Sigmoid colon (tissue), 7 donors: ENCODE measurements at places on chromosomes 5 and 9. TPM values are rescaled to one million over a fixed set of nuclear protein-coding genes. Genes with fewer than 3 reads are reported as not detected.

DNA sequence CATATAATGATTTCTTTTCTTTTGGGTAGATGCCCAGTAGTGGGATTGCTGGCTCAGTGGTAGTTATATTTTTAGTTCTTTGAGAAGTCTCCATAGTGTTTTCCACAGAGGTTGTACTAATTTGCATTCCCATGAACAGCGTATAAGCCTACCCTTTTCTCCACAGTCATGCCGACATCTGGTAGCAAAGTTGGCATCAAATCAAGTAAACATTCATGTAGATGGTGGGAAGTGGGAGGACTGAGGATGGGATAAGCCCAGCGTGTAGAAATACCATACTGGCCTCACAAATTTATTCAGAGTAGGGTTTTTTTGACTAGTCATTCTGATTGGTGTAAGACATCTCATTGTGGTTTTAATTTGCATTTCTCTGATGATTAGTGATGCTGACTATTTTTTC lies 115.4 kb downstream of the EGFLAM start:
- H3K27ac ChIP-seq, result no peak overlapping the region
- no peaks in the 10 kb centered on the region for H3K27me3 ChIP-seq
- no peak for DNase-seq
- H3K4me3 ChIP-seq, result no peak overlapping the region

- peaks cover 5% of the 10 kb centered on the region for H3K36me3 ChIP-seq
- H3K4me3 ChIP-seq, result no peak overlapping the region
- H3K27ac ChIP-seq, result peak overlapping the region; percentile 88
- no peaks in the 10 kb centered on the region for H3K27me3 ChIP-seq
Measured at GRCh38 chr9:76887951-76888350, 18.0 kb downstream of the PRUNE2 start.

DNA sequence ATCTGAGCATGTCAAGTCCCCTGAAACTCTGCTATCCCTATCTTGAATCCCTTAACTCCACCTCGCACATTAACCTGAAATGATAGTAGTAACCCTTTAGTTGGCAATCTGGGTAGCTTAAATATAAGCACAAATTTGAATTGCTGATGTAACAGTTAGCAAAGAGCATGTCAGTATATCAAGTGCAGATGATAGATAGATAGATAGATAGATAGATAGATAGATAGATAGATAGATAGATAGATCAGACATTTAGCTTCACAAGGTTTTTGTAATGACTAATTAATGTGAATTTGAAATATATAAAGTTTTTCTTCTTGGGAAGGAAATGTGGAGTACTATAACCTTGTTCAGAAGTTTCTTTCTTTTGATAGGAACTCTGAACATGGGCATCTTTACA lies 30.4 kb upstream of the KIF2A start:
- H3K36me3 ChIP-seq, result no peaks in the 10 kb centered on the region
- no peak overlapping the region for H3K4me3 ChIP-seq
- H3K27me3 ChIP-seq, result no peaks in the 10 kb centered on the region

DNA sequence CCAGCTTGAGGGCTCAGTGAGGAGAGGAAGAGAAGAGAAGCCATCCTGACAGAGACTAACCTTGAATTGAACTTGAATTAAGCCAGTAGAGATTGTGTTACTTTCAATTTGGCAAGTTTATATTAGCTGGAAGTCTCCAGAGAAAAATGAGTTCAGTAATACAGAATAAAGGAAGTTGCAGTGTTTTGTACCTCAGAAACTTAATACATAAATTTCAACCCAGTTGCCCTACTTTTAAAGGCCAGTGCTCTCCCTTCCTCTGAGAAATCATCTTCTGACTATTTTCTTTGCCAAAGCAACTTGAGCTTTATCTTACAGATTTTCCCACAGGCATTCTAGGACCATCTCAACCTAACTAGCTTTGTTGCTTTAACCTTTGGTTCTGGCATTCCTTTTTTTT lies 231.0 kb upstream of the GAS1 start:
- H3K4me3 ChIP-seq, result no peak overlapping the region
- H3K27ac ChIP-seq, result no peak overlapping the region
- no peaks in the 10 kb centered on the region for H3K4me1 ChIP-seq
- no peaks in the 10 kb centered on the region for H3K27me3 ChIP-seq

DNA sequence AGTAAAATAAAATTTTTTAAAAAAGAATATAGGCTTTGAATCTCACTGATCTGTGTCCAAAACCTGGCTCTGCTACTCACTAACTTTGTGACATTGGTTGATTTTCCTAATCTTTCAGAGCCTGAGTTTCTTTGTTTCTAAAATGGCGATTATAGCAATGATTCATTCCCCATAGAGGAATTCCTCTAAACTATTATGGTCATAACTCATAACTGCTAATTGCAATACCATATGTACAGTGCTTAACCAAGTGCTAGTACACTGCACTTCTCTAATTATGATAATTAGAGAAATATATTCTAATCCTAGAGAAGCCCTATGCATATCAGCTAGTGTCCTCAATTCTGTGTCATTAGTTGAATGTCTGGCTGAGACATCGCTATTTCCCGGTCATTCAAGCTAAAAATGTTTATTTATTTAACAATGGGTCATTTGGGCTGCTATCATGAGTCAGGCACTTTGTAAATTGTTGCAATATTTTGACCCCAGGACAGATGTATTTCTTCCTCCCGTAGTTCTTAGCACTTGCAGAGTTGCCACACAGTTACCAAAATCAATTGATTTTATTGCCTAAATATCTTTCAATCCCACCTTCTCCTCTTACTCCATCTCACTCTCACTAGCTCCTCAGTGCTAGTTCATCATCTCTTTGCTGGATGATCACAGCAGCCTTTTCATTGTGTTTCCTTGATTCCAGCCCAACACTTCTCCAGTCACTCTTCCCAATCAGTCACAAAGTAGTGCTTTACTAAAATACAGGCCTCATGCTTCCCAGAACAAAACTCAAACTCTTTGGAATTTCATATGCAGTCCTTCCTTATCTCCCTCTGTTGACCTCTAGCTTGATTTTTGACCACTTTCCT lies 200.9 kb upstream of the PAPPA start:
- DNase-seq, result no peak
- no peaks in the 10 kb centered on the region for H3K36me3 ChIP-seq

Gene CCDC192
- not detected for total RNA-seq

Gene EIF4E1B
- total RNA-seq, result not detected

- H3K4me3 ChIP-seq, result no peak overlapping the region
- H3K27me3 ChIP-seq, result no peaks in the 10 kb centered on the region
- H3K4me1 ChIP-seq, result peaks cover 24% of the 10 kb centered on the region
Measured at GRCh38 chr9:134739660-134739968, 98.0 kb downstream of the COL5A1 start.

DNA sequence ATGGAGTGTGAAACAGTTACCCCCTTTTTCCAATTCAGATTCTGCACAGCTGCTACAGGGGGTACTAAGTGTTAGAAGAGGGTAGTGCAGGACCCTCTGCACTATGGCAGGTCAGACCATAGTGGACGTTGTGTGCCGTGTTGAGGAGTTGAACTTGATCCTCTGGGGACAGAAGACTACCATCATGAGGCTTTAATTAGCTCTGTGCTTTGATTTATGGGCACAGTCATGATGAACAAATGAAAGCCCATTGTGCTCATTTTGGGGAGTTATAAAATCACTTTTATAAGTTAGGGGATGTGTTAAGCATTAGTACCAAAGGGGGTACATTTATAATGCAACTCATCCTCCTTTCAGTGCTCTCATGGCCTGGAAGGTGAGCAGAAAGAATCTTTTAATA lies 62.7 kb downstream of the ZSWIM6 start:
- H3K27me3 ChIP-seq, result no peaks in the 10 kb centered on the region
- no peak overlapping the region for H3K4me3 ChIP-seq
- DNase-seq, result no peak
- peaks cover 23% of the 10 kb centered on the region for H3K4me1 ChIP-seq
- H3K36me3 ChIP-seq, result peaks cover 5% of the 10 kb centered on the region

GRCh38 chr9:133956520-133957076 lies 35.5 kb downstream of the VAV2 start:
- H3K36me3 ChIP-seq, result no peaks in the 10 kb centered on the region
- no peak for DNase-seq
- no peak overlapping the region for H3K4me3 ChIP-seq
- H3K27ac ChIP-seq, result peak overlapping the region; percentile 38

Gene STPG3
- total RNA-seq, result not detected

GRCh38 chr5:61232490-61233050 lies 70.3 kb upstream of the SMIM15 start:
- no peaks in the 10 kb centered on the region for H3K27me3 ChIP-seq
- H3K4me3 ChIP-seq, result no peak overlapping the region
- no peak overlapping the region for H3K27ac ChIP-seq
- H3K4me1 ChIP-seq, result no peaks in the 10 kb centered on the region
- H3K36me3 ChIP-seq, result no peaks in the 10 kb centered on the region

- no peak overlapping the region for H3K27ac ChIP-seq
- H3K4me3 ChIP-seq, result no peak overlapping the region
- no peaks in the 10 kb centered on the region for H3K4me1 ChIP-seq
- H3K27me3 ChIP-seq, result no peaks in the 10 kb centered on the region
- peaks cover 67% of the 10 kb centered on the region for H3K36me3 ChIP-seq
Measured at GRCh38 chr9:130387905-130388304, 56.9 kb upstream of the ASS1 start.

Gene FAM120A
- 102 TPM for total RNA-seq

DNA sequence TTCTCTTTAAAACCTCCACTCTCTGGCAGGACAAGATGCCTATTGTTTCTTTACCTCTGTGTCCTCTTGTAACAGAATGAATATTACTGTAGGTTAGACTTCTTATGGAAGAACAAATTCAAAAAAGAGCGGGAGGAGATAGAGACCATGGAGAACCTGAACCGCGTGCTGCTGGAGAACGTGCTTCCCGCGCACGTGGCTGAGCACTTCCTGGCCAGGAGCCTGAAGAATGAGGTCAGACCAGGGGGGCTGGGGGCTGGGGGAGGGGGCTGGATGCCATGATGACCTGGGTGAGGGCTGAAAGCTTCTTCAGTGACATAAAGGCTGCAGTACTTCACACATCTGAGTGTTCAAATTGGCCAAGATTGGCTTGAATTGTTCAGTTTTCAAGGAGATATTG lies 61.4 kb downstream of the CFAP90 start:
- DNase-seq, result no peak
- no peaks in the 10 kb centered on the region for H3K27me3 ChIP-seq
- no peak overlapping the region for H3K27ac ChIP-seq
- H3K36me3 ChIP-seq, result no peaks in the 10 kb centered on the region
